ENCODE measurements at places on chromosomes 3 and 15.

DNA sequence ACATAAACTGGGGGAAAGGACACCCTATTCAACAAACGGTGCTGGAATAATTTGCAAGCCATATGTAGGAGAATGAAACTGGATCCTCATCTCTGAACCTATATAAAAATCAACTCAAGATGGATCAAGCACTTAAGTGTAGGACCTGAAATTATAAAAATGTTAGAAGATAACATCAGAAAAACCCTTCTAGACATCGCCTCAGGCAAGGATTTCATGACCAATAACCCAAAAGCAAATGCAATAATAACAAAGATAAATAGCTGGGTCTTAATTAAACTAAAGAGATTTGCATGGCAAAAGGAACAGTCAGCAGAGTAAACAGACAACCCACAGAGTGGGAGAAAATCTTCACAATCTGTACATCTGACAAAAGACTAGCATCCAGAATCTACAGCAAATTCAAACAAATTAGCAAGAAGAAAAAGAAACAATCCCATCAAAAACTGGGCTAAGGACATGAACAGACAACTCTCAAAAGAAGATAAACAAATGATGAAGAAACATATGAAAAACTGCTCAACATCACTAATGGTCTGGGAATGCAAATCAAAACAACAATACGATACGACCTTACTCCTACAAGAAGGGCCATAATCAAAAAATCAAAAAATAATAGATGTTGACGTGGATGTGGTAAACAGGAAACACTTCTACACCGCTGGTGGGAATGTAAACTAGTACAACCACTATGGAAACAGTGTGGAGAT, 408.7 kb downstream of the CNTN6 start:
- no peak for DNase-seq

GRCh38 chr3:182490596-182491491, 302.5 kb upstream of the ATP11B start:
- peak; percentile 41 for DNase-seq

DNA sequence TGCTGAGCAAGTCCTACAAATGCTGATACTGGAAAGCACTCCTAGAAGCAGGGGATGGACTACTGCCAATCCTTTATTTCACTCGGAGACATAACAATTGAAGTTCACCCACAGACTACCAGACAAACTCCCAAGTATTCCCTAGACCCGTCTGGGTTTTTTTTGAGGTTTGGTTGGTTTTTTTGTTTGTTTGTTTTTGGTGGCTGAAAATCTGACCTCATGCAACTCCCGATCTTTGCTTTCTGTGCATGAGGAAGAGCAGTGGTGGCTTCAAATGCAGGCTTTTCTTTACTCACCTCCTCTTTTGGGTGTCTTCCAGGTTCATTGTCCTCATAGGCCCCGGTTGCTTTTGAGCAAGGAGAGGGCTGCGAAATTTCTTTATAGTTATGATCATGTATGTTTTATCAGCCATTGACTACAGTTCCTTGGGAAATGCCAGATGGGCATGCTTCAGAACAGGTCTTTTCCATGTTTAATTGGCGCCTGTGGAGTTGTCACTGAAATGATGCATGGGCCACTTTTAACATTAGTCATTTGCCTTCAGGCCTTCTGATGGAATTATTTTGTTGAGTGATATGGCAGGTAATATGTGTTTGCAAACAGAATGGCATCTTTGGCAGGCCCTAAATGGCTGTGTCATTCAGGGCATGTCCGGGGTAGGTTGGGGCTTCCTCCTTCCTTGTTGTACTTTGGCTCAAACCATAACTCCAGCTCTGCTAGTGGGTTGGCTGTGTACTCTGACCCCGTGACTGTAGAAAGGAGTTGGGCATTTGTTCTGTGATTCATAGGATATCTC, 81.3 kb upstream of the ZBED2 start:
- DNase-seq, result no peak

DNA sequence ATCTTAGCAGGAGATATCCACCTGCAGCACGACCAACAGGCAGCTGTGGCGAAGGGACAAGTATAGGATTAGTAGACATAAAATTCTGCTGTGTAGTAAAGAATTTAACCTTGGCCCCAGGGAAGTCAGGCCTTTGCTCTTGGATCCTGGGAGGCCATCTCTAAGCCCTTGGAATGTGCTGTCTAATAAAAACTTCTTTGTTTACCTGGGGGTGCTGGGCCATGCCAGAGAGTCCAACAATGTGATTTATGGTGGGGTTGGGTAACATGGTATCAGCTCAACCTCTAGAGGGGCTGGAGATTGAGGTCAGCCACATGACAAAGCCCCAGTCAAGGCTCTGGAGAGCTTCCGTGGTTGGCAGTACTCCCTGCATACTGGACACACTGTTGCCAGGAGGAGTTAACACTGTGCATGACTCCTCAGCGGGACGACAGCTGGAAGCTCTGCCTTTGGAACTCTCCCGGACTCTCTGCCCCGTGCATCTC, 52.4 kb downstream of the HEG1 start:
- no peak for DNase-seq

- no peak for DNase-seq
Observed at GRCh38 chr3:133278260-133279043, 121.4 kb upstream of the BFSP2 start.
